ENCODE measurements at places on chromosomes 6 and 20.

DNA sequence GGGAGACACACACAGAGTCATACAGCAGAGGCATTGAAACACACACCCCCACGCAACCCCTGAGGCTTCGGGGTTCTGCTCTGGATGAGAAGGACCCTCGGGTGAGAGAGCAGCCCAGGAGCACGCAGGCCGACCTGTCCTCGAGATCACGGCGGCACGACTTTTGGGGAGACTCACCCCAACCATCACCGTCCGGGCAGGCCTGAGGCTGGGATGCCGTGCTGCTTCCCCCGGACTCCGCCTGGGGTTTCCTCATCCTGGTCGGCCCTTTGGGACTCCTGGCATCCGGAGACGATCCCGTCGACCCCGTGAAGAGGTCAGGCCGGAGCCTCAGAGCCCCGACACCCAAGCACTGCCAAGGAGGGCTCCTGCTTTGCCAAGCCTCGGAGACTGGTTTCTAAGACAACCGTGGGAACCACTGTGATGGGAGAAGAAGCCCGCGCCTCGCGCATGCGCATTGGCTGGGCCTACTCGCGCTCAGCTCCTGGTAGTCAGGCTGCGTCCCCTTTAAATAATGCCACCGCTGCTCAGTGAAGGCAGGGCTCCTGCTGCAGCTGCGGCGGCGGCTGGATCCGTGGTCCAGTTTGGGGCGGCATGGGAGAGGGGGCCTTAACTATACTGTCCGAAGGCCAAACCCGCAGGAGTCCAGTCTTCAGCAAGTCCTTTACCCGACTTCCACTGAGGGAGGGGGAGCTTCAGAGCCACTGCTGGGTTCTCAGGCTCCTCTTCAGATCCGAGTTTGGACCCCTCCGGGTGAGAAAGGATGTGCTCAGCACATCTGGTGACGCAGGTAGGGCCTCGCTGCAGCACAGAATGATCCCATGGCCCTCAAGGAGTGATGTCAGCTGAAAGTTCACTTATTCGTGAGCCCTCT is 171.4 kb upstream of the ZNF337 start:
- peak; percentile 71 for DNase-seq

DNA sequence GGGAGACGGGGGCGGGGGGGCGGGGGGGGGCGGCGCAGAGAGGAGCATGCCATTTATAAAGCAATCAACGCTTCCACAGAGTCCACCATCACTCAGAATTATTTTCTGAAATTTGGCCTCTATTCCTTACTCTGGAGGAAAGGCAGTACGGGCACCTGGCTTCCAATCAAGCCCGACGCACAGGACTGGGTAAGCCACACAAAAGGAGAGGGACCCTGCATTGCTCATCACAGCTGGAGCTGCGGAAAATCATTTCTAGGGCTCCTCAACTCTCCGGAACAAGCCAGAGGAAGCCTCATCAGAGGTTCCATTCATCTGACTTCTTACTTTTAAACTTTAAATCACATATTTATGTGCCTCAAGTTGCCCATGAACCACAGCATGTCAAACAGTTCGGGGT is 55.9 kb downstream of the TTI1 start:
- DNase-seq = no peak

DNA sequence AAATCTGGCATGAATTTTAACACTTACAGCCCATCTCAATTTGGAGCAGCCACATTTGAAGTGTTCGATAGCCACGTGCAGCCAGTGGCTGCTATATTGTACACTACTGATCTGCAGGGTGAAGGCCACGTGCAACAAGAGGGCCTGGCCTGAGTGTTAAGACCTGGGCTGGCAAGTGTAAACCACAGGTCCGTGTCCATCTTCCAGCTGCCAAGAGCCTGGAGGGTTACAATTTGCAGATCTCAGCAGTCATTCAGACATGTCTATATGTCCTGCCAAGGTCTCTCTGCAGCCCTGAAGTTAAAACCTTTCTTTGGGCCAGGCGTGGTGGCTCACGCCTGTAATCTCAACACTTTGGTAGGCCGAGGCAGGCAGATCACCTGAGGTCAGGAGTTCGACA is 14.1 kb downstream of the SGK2 start:
- no peak for DNase-seq

GRCh38 chr6:131362070-131362469 is 211.0 kb upstream of the ARG1 start:
- DNase-seq = no peak

GRCh38 chr6:134449781-134450180 is 131.9 kb upstream of the SGK1 start:
- no peak for DNase-seq

DNA sequence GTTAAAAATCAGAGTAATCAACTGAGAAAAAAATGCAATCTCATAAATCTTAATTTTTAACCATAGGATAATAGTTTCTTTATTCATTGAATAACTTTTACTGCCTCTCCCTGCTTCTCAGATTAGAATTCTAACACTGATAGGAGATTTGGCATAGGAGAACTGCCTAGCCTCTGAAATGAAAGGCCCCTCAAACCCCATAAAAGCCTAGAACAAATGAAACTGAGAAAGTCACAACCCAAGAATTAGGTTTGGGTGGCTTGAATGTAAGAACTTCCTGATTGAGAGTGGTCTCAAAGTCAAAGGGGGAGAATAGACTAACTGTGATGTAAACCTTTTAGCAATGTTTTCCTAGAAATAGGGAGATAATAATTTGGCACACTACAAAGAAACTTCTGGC is 52.2 kb downstream of the SAMD5 start:
- no peak for DNase-seq

DNA sequence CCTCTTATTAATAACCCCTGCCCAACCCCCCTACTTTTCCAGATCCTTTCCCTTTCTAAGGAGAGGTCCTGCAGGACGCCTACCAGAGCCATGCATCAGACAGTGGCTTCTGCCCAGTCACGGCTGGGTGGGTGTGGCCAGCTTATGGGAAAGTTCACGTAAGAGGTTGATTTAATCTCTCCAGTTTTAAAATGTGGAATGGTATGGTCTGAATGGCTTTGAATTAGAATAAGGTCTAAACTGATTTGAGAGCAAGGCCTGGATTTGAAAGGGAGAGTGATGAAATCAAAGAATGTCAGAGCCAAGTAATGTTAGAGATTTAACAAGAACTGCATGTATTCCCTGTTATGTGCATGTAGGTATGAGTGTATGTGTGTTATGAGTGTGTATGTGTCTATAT is 275.7 kb downstream of the PAX1 start:
- DNase-seq = no peak

- no peak for DNase-seq
These were observed 65.1 kb upstream of the PLEKHG1 start for GRCh38 chr6:150534553-150534952.

GRCh38 chr6:25035512-25036435 is 100.0 kb upstream of the RIPOR2 start:
- no peak for DNase-seq

GRCh38 chr6:158705386-158706126 is 55.7 kb downstream of the SYTL3 start:
- DNase-seq = no peak

DNA sequence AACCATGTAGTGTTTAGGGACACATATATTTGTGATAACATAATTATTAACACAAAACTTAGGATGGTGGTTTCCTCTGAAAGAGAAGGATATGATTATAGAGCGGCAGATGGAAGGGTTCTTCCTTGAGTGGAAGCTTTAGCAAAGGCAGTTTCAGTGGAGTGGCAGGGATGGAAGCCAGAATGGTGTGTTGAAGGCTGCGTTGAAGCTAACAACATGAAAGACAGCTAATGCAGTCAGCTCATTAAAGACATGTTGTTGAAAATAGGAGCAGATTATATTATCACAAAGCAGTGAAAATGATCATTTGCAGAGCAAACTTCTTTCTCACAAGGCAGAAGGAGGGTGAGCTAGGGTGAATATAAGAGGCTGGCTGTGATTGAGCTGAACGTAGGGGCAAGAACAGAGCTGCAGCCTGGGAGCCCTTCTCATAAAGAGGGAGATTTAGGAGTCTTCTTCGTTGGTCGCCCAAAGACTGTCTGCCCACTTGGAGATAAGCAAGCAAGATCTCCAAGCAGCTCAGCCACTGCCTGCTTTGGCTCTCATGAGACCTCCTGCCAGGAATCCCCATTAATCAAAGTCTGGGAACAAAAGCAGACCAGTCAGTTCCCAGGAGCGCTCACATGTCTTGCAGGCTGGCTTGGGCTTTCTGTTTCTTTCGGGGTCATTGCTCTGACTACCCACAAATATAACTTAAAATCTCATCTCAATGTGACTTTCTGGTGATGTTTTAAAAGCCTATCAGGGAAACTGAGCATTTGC is 2.6 kb upstream of the ANKRD6 start:
- no peak for DNase-seq

GRCh38 chr6:90074161-90074850 is 180.0 kb downstream of the GJA10 start:
- no peak for DNase-seq

DNA sequence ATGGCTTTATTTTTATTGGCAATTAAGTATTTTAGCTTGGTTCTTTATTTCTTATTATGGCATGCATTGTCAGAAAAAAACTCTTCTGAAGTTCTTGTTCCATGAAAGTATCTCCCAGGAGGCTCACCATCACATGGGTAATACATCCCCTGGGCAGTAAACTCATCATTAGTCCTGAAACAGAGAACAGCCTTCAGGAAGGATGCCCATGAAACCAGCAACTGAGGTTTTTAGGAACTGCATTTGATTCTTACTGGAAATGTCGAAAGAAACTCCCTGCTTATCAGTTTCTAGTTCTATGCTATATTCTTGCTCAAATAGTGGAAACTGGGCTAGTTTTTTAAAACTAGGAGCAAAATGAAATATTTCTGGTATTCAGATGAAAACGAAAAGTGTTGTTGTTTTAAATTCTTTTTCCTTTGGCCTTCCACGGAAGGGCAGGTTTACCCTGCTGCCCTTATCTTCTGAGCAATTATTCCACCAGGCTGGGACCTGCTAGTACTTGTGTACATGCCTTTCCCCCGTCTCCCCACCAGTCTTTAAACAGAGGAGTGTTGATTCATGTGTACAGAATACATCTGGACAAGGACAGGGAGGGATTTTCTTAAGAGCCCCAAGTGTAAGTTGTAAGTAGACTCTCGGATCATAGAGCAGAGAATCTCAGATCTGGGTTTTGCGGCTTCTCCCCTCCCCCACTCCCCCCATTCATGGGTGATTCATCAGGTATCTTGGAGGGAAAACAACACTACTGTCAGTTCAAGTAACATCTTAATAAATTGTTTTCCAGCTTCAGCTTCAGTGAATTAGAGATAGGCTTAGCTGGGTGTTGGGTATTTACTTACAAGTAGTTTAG is 81.5 kb downstream of the RTN4IP1 start:
- peak; percentile 27 for DNase-seq

GRCh38 chr6:82441047-82441855 is 77.6 kb downstream of the TPBG start:
- no peak for DNase-seq

DNA sequence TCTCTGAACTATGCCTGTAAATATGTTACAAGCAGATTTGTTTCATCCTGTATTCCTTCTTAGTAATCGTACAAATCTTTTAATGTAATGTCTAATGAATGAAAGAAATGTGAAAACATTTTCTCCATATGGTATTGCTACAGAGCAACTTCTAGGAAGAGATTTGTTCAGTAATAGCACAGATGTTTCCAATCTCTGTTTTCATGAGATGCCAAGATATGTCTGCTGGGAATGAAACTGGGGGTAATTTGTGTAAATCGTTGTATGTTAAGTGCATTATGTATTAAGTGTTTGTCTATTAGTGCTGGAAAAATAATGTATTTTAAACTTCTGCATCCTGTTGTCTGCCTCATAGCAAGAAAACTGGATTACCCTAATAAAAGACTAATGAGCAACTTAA is 722.2 kb upstream of the EYS start:
- DNase-seq = no peak

GRCh38 chr6:106184629-106185028 is 98.5 kb downstream of the PRDM1 start:
- DNase-seq = no peak

- no peak for DNase-seq
These were observed 24.4 kb upstream of the BNIP5 start for GRCh38 chr6:36361071-36361470.

- DNase-seq = no peak
These were observed 11.5 kb upstream of the TMEM244 start for GRCh38 chr6:129872586-129872985.

DNA sequence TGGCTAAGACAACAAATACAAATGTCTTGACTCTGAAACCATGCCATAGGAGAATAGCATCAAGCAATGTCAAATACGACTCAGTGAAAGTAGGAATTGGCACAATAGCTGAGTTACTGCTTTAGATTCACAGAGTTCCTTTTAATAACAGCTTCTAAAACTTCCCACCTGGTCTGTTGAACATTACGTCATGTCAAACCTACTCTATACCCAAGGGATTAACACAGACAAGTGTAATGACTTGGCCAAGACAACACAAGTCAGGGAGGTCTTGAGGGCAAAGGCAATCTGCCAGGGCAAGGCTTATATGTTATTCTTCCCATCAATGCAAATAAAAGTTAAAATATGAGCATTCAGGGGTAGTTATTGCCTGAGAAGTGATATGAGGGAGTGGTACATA is 265.1 kb upstream of the PRDM1 start:
- DNase-seq = no peak

DNA sequence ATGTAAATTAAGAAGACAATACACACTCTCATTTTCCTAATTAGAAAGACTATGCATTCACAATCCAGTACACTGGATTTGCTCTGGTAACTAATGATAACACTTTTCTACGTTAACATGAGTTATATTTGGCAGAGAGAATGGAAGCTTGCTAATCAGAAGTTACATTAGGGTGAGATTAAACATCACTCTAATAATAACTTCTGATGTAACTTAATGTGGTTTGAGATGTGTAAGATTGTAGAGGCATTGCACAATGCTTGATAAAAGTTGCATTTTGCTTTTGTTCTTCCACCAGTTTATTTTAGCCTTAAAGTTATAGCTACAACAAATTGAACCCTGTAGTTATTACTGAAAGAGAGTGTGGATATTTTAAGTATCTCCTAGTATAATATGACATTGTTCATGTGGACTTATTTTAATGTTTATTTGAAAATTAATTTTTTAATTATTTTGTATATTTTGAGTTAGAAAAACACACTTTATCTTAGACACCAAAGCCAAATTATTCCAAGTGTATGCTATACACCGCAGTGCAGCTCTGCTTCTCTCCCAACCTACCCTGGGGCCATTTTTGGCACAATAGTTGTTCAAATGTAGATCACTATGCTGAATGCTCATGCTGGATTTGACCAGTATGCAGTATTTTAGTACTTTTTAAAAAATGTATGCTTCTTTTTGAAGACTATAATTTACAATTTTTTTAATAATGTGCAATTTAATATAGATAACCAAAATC is 143.2 kb downstream of the SLC16A10 start:
- DNase-seq = no peak

DNA sequence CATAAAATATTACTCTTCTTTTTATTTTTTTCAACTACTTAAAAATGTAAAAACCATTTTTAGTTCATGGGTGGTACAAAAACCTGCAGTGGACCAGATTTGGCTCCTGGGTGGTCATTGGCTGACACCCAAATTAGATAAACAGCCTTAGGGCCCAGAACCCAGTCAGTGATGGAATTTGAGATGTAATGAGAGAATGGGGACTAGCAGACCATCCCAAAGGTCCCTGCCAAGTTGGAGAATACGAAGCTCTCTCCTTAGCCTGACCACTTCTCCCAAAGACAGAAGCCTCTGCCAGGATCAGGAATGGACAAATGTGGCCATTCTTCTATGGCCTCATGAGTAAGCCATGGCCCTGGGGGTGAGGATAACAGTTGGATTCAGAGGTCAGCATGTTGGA is 194.7 kb downstream of the NFATC2 start:
- DNase-seq = no peak

- no peak for DNase-seq
These were observed 94.2 kb downstream of the CDS2 start for GRCh38 chr20:5221061-5221430.

- no peak for DNase-seq
These were observed 47.4 kb upstream of the STX16 start for GRCh38 chr20:58603721-58604120.
